ENCODE measurements at places on chromosomes 6 and 20.

DNA sequence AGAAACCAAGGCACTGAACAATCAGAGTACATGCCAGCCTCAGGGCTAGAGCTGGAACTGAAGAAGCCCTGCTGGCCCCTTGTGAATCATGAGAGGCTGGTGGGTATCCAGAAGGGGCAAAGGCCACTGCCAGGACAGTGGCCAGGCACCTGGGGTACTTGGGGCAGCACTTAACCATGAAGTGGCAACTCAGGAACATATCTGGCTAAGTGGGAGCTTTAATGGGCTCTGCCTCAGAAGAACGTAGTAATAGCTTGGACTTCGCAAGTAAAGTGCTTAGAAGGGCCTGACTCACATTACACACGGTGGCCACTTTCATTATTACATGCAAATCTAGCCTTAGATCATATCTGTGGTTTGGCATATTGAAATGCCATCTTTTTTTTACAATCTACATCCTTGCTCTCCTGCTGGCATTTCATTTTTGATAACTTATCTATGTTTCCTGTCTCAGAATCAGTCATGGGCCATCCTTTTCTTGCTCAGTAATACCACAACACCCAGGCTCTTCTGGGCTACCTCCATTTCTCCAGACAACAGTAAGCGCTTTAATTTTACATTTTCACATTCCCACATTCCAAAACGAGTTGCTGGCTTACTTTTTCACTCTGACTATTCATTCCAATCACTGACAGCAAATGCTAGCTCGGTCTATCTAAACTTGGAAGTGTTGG lies 21.6 kb downstream of the NAPB start:
- no peak for DNase-seq

GRCh38 chr6:124882579-124883393 lies 79.5 kb upstream of the RNF217 start:
- DNase-seq, result no peak

DNA sequence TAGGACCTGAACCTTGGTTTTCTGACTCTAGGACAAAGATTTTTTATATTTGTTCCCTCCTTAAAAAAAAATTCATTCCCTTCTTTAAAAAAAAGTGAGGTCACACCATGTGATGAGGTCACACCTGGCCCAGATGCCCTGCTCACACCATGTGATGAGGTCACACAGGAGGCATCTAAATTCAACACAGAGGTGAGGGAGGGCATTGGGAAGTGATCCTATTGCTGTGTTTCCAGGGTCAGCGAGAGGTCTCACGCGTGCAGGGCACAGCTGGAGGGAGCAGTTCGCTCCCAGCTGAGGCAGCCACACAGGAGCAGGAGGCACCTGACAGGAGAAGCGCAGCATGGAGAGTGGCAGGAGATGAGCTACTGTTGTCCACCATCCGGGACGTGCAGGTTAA lies 92.5 kb downstream of the SLC22A23 start:
- DNase-seq, result no peak

DNA sequence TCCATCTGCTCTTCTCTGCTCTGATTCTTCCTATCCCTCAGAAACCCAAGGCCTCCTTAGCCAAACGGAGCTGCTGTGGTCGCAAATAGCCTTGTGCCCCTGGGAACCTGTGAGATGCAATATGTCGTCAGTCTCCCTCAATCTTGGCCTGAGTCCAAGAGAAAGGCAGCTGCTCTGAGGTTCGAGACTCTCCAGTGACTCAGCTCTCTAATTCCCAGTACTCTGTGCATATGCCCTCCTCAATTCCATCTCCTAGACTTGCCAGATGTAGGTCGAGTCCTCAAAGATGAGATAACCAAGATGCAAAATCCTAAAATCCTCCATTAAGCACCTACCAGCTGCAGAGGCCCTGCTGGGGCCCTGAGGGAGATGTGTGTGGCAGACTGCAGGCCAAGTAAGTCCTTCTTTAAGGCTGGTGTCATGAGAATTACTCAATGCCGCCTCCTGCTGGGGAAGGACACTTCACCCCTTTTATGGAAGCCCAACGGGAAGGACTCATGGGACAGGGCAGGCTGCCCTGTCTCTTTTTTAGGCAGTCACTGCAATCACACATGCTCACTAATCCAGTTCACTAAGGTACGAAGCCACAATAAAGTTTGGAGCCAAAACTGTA lies 28.5 kb downstream of the C6orf15 start:
- no peak for DNase-seq

DNA sequence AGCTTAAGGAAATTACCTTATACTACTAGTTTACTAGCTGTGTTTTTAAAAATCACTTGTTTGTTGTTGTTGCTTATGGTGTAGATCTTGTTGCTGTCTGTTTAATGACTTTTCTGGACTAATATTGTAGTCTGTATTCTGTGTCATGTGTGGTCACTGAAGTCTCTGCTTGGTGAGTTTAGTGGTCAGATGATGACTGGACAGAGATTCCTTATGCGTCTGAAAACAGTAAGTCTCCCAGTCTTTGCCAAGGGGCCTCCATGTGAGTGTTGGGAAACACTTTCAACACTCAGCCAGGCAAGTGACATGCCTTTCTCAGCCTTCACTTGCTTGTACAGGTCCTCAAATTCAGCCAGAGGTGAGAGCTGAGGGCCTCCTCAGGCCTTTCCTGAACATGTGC lies 256.9 kb upstream of the RNF24 start:
- no peak for DNase-seq
